Foreskin keratinocyte (primary cell): ENCODE measurements at places on chromosomes 7 and 10. TPM values are rescaled to one million over a fixed set of nuclear protein-coding genes. Genes with fewer than 3 reads are reported as not detected.

HOXA6 gene
- total RNA-seq: 2.6 and 3.4 TPM in 2 replicates

PDK4 gene
- not detected in 2 replicates for total RNA-seq

HOXA1 gene
- total RNA-seq: 7.5 and 8.3 TPM in 2 replicates

EBLN1 gene
- not detected in 2 replicates for total RNA-seq

SPDYE6 gene
- not detected in 2 replicates for total RNA-seq

SH2D4B gene
- total RNA-seq: not detected in 2 replicates

PPP1R3C gene
- 0.85 and 2.2 TPM in 2 replicates for total RNA-seq

AMPH gene
- total RNA-seq: not detected in 2 replicates

CHCHD3 gene
- total RNA-seq: 60.3 and 70.6 TPM in 2 replicates

COL26A1 gene
- not detected in 2 replicates for total RNA-seq

C10orf88 gene
- 8.7 and 10.0 TPM in 2 replicates for total RNA-seq

ASZ1 gene
- not detected in 2 replicates for total RNA-seq

IRF5 gene
- 0.81 and 1.1 TPM in 2 replicates for total RNA-seq

CHAT gene
- not detected in 2 replicates for total RNA-seq

HOXA5 gene
- total RNA-seq: 3.8 and 4.3 TPM in 2 replicates

POM121L12 gene
- total RNA-seq: not detected in 2 replicates

CDH23 gene
- 0.04 TPM in 1 of 2 replicates, not detected in the other for total RNA-seq

DGKI gene
- total RNA-seq: not detected in 2 replicates

RBP4 gene
- not detected in 2 replicates for total RNA-seq

MYH16 gene
- 1.3 and 2.6 TPM in 2 replicates for total RNA-seq

CALHM3 gene
- not detected in 2 replicates for total RNA-seq

DBNL gene
- total RNA-seq: 140 and 145 TPM in 2 replicates

EBF3 gene
- total RNA-seq: 0.03 and 0.04 TPM in 2 replicates

DBF4 gene
- total RNA-seq: 35.3 and 44.1 TPM in 2 replicates

LIPF gene
- not detected in 2 replicates for total RNA-seq

SPOCK2 gene
- total RNA-seq: 0.14 and 0.27 TPM in 2 replicates

IL6 gene
- total RNA-seq: 0.28 TPM in 1 of 2 replicates, not detected in the other

MGMT gene
- total RNA-seq: 12.6 and 24.6 TPM in 2 replicates

RNF133 gene
- not detected in 2 replicates for total RNA-seq

ELOVL3 gene
- total RNA-seq: 0.21 and 0.31 TPM in 2 replicates

CPA2 gene
- total RNA-seq: 0.17 and 0.32 TPM in 2 replicates

GRB10 gene
- 13.4 and 22.6 TPM in 2 replicates for total RNA-seq

PNLIPRP2 gene
- total RNA-seq: not detected in 2 replicates

GPR15LG gene
- total RNA-seq: 0.32 TPM in 1 of 2 replicates, not detected in the other

FGFBP3 gene
- total RNA-seq: 0.20 and 0.32 TPM in 2 replicates

POT1 gene
- total RNA-seq: 20.9 and 22.2 TPM in 2 replicates

TUBB8 gene
- total RNA-seq: 0.07 TPM in 1 of 2 replicates, not detected in the other

TLX1 gene
- not detected in 2 replicates for total RNA-seq

PRKCQ gene
- total RNA-seq: 8.0 and 9.6 TPM in 2 replicates
